ENCODE measurements at places on chromosomes 5 and 9.
A peak's percentile ranks its signal among the peaks of the same experiment; 100 is the strongest.

DNA sequence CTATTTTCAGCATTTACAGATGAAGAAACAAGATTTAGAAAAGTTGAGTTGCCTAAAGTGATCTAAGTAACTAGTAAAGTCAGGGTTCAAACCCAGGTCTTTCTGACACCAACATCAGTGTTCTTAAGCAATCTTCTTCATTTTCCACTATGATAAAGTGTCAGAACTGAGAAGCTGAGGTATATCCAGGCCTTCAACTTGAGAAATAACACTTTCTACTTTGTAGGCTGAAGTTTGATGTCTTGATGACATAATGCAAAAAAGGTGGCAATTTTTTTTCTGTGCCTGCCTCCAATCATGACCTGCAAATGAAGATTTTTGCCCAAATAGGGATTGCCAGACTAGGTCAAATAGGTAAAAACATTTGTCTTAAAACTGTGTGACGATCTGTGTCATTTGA, 81.3 kb downstream of the NR3C1 start:
- DNase-seq = no peak

DNA sequence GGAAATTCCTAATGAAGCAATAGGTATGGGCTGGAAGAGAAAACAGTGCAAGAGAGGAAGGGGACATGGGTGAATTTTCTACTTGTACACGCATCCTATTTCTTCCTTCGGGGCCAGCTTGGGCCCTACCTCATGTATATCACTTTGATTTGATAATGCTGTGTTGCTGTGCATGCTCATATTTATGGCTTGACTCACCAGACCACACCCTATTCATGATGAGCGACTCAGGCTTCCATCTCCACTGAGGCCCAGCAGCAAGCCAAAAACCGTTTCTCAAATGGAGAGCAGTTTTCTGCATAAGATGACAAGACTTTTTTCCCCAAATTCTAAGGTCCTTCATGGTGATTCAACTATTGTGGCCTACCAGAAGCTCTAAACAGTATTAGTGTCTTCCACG, 2039.1 kb upstream of the CDH9 start:
- no peak for DNase-seq

DNA sequence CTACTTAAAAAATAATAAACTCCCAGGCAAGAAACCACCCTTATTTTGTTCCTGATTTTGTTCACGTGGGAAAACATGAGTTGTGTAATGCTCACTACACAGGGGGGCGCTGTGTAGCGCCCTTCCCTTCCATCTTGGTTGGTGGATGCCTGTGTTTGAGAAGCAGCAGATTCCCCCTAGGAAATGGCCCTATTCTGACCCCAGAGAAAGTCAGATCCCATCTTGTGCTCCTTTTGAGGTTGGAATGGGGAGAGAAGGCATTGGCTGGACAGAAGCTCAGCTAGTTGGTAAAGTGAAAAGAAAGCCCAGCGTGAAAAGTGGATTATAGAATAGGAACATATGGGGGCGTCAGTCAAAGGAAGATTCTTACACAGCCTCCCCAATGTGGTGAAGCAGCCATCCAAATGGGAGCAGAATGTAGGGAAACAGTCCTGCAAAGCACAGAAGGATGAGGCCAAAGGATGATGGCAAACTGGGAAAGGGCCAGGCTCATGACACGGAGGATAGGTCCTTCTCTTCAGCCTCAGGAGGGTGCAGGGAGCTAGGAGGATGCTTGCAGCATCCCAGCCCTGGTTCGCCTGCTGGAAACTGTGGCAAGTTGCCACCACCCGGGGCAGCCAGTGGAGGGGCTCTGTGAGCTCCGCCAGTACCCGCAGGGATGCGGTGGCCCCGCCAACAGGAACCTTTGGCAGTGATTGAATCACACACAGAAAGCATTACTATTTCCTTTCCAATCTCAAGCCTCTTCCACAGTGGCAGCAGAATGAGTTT, 314.2 kb upstream of the DAP start:
- DNase-seq = no peak

GRCh38 chr9:124873664-124874063, 11.7 kb downstream of the ARPC5L start:
- peak; percentile 39 for DNase-seq

GRCh38 chr5:88552426-88552825, 283.8 kb upstream of the TMEM161B start:
- DNase-seq = no peak
